ENCODE measurements at places on chromosomes 11 and 22. TPM values are rescaled to one million over a fixed set of nuclear protein-coding genes. Genes with fewer than 3 reads are reported as not detected.

- H3K4me3 ChIP-seq, result no peak overlapping the region
- no peaks in the 10 kb centered on the region for H3K36me3 ChIP-seq
- H3K27ac ChIP-seq, result no peak overlapping the region
Observed at GRCh38 chr11:132245403-132246385, 875.3 kb downstream of the NTM start.

- no peaks in the 10 kb centered on the region for H3K27me3 ChIP-seq
- H3K4me1 ChIP-seq, result peaks cover 7% of the 10 kb centered on the region
- H3K4me3 ChIP-seq, result no peak overlapping the region
- H3K27ac ChIP-seq, result no peak overlapping the region
Observed at GRCh38 chr11:124915541-124916369, 3.3 kb upstream of the HEPN1 start.

DNA sequence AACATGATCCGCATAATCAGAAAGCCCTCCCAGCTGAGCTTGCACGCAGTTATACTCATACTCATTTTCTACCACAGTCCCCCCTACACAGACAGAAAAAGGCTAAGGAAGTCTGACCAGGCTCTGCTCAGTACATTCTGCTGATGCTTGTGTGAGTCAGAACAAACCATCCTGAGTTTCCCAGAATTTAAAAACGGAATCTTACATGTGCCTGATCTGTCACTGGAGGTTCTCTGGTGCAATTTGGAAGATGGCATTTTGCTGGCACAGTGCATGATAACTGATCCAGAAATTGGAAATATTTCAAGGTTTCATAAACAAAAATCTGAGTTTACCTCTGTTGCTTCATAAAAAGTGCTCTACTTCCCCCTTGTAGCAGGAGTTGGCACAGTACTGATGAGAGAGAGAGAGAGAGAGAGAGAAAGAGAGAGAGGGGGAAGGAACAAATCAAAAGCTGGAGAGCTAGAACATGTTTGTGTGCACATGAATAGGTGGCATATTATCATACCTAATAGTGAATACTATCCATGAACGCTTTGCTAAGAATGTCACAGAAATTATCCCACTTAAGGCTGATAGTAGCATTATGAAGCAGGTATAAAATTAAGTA, 1085.3 kb downstream of the DLG2 start:
- no peaks in the 10 kb centered on the region for H3K36me3 ChIP-seq
- no peak for DNase-seq
- no peaks in the 10 kb centered on the region for H3K27me3 ChIP-seq
- H3K4me1 ChIP-seq, result no peaks in the 10 kb centered on the region

DNA sequence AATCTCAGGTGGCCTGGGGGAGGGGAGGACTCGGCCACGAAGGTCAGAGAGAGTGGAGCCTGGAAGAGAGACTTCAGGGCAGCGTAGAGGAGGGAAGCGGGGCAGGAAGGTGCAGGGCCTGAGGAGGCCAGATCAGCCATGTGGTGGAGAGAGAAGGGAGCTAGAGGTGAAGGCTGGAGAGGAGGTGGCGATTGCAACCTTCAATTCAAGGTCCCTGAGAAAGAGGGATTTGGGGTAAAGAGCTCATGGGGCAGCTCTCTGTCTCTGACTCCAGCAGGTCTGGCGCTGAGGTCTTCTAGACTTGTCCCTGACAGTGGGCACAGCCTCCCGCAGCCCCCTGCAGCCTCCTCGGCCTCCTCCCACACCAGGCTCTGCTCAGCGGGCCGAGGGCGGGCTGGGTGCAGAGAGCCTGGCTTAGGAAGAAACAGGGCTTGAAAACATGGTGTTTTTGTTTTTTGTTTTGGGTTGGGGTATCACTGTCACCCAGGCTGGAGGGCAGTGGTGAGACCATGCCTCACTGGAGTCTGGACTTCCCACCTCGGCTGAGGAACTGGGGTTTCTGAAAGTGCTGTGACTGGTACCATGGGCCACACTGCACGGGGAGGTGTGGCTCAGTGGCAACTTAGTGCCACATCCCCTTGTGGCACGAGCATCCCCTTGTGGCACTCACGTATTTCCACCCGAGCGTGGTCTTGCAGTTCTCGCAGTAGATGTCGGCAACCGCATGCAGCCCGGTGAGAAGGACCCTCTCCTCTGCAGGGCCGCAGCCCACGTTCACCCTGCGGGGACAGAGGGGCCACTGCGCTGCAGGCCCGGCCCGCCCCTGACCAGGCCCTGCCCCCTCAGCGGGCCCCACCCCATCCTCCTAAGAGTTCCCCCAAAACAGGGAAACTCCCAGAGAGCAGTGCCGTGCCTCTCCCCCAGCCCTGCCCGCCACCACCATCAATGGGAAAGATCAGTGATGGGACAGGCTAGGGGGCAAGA, 32.6 kb downstream of the YPEL1 start:
- no peak for DNase-seq
- peaks cover 23% of the 10 kb centered on the region for H3K36me3 ChIP-seq
- H3K4me3 ChIP-seq, result no peak overlapping the region

GRCh38 chr11:27710536-27710935, 10.3 kb upstream of the BDNF start:
- no peak overlapping the region for H3K27ac ChIP-seq
- no peak overlapping the region for H3K4me3 ChIP-seq
- peaks cover 3% of the 10 kb centered on the region for H3K27me3 ChIP-seq

DNA sequence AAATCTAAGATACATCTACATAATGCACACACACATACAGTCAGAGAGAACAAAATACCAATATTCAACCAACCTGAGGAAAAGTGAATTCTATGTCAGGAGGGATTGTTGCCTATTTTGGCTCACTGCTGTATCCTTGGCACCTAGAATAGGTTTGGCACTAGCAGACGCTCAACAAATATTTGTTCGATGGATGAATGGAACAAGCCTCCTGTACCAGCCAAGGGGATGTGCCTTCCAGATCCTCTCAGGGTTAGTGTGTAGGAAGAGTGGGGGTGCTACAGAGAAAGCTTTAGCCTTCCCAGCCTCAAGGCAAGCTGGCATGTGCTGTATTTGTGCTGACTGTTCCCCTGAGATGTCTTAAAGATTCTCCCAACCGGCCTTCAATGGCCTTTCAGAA, 23.3 kb upstream of the POU2AF1 start:
- H3K27me3 ChIP-seq, result no peaks in the 10 kb centered on the region
- no peak overlapping the region for H3K4me3 ChIP-seq
- H3K27ac ChIP-seq, result no peak overlapping the region
- H3K4me1 ChIP-seq, result no peaks in the 10 kb centered on the region

DNA sequence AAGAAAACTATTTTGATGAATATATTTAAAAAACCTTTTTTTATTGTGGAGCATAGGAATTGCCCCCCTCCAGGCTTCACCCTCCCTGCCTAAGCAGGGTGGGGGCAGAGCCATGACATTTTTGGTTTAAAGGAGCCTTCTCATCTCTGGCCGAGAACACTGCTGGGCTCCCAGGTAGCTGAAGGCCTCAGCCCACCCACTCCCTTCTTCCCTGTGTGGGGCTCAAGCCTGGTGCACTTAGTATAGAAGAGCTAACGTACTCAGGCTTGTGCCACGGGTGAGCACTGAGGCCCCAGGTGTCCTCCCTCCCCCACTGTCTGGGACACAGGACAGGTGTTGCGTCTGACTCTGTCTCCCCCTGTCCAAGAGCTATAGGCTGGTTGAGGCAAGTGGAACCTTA, 2.2 kb upstream of the IL18BP start:
- H3K36me3 ChIP-seq, result peaks cover 12% of the 10 kb centered on the region
- H3K4me1 ChIP-seq, result peaks cover 34% of the 10 kb centered on the region
- no peak for DNase-seq
- no peak overlapping the region for H3K4me3 ChIP-seq
- no peak overlapping the region for H3K27ac ChIP-seq

DNA sequence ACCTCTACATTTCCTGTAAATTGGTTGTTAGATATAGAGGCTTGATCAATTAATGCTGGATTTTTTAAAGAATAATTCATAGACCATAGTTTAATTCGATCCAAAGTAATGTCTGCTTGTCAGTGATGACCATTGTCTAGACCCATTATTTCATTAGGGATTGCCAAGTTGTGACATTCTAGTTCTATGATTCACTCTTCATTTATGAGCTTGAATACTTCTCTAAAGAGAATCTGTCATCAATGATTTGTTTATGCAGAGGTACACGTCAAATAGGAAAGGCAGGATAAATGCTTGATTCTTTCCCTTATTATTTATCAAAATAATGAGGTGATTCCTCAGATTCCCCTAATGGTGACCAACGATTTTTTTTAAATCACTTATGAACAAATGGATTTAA, 24.0 kb upstream of the ROBO3 start:
- peaks cover 25% of the 10 kb centered on the region for H3K4me1 ChIP-seq
- peaks cover 77% of the 10 kb centered on the region for H3K27me3 ChIP-seq
- H3K4me3 ChIP-seq, result no peak overlapping the region

DNA sequence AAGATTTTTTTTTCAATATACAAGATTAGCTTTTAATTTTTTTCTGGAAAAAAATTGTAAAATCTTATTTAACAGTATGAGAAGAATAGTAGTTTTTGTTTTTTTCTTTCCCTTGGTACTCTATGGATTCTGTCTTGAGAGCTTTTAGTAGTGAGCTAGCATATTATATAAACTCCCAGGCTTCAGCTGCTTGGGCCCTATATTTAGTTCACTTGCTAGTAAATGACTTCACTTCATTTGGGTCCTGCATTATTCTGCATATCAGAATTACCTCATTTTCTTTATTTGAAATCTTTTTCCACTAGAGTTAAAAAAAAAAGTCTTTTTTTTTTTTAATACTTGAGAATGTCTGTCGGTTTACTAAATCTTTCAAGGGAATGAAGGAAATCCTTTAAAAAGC, 33.1 kb downstream of the HIPK3 start:
- no peak overlapping the region for H3K27ac ChIP-seq
- H3K27me3 ChIP-seq, result no peaks in the 10 kb centered on the region
- no peak for DNase-seq
- no peaks in the 10 kb centered on the region for H3K4me1 ChIP-seq
- no peak overlapping the region for H3K4me3 ChIP-seq

DNA sequence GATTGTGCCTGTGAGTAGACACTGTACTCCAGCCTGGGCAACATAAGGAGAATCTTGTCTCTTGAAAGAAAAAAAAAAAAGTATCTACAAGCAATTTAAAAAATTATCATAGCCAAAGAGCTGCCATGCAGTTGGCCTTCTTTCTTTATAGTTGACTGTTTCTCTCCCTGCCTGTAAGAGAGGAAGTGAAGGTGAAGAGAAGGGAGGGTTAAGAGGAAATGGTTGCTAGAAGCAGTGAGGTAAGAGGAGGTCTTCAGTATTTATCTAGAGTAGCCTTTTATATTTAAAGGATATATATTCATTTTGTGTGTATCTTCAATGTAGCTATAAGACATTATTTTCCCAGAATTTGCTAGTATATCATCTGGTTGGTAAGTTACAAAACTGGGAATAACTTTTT, 217.9 kb downstream of the TMEM135 start:
- no peak for DNase-seq
- no peaks in the 10 kb centered on the region for H3K27me3 ChIP-seq
- no peak overlapping the region for H3K27ac ChIP-seq
- no peaks in the 10 kb centered on the region for H3K4me1 ChIP-seq

DNA sequence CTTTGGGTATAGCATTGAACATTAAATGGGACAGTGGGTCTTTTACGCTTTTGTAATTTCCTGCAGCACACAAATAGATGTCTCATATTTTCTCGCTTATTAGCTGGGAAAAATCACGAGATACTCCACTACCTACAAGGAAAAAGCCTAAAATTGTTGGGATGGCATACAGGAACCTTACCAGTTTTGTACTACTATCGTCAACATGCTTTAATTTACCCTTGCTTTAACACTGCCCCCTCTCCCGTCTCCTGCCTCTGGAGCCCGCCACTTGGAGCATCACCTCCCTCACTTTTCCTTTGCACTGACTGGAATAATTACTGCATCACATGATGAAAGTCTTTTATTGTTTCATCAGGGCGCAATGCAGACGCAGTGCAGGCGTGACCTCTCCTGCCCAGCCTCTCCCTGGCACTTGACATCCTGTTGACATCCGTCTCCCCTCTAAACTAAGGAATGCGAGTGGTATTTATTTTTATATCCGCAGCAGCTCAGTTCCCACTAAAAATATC, 1.0 kb upstream of the FNBP4 start:
- DNase-seq, result peak; percentile 12
- no peaks in the 10 kb centered on the region for H3K27me3 ChIP-seq
- H3K4me1 ChIP-seq, result peaks cover 34% of the 10 kb centered on the region
- H3K27ac ChIP-seq, result peak overlapping the region; percentile 97

DNA sequence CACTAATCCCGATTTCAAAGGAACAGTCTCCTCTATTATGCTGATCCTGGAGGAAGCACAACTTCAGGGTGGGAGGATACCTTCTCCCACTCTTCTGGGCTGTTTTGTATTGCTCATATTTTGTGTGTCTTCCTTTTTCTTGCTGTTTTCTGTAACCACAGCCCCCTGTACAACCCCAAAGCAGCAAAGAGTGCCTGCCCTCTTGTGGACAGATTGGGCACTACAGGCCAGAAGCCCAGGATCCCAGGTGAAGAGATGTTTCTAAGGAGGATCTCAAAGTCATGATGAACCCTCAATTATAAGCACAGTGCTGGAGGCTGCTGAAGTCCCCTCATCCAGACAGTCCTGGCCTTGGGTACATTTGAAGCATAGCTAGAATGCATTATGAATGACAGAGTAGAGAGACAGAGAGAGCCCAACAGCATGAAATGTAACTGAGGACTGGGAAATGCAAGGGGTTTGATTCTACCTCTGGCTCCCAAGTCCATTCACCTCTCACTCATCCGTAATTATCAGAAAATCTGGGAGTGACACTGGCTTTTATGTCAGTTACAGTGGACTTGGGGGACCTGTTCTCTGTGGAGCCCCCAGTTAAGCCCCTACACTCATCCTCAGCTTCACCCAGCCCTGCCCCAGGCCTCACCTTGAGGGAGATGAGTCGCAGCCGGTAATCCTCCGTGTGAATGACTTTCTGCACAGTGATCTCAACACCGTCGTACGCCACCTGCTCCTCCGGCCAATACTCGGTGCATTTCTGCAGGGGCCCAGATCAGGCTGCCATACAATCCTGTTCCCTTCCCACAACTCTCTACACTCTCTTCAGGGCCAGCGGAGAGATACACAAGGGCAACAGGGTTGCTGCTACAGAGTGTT, 6.2 kb upstream of the IGSF22 start:
- H3K27ac ChIP-seq, result no peak overlapping the region
- H3K27me3 ChIP-seq, result no peaks in the 10 kb centered on the region
- peak; percentile 80 for DNase-seq
- peaks cover 17% of the 10 kb centered on the region for H3K4me1 ChIP-seq
- no peak overlapping the region for H3K4me3 ChIP-seq

DNA sequence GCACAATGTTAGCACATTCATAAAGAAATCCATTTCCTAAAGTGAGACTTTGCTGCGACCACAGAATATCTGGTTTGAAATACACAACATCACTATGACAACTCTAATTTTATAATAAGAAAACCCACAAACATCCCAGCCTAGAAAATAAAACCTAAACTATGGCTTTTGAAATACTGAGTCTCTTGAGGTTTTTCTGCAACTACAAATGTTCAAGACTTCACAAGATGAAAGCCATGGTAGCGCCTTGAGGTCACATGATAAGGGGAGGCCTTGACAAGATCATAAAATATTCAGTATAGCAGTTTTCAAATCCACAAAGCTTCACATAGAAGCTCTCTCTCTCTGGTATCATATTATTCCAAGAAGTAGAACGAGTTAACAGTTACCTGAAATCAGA, 126.8 kb downstream of the MPPED2 start:
- H3K27ac ChIP-seq, result no peak overlapping the region
- no peaks in the 10 kb centered on the region for H3K4me1 ChIP-seq

Gene CCDC88B
- total RNA-seq, result 112 TPM

Gene OSBP2
- total RNA-seq, result 1.6 TPM

All from CD4-positive, alpha-beta T cell (primary cell).